Frontal cortex (tissue), 4 donors: ENCODE measurements at places on chromosomes 16 and 17. TPM values are rescaled to one million over a fixed set of nuclear protein-coding genes. Genes with fewer than 3 reads are reported as not detected.

- DNase-seq = no peak
These were observed 5.8 kb downstream of the RNF40 start for GRCh38 chr16:30767767-30768465.

- no peak for DNase-seq
These were observed 38.4 kb downstream of the TNFRSF13B start for GRCh38 chr17:16933317-16934132.

Gene PPP1R27
- total RNA-seq = not detected

- DNase-seq = no peak
These were observed 955 bp downstream of the ACLY start for GRCh38 chr17:41917679-41918313.

- DNase-seq = no peak
These were observed 12.7 kb downstream of the SCGB1C2 start for GRCh38 chr17:149897-150584.

Gene PIRT
- total RNA-seq = under 0.01 TPM

Gene FBXW10B
- 0.82 TPM for total RNA-seq

- peak; percentile 88 for DNase-seq
These were observed 13.9 kb downstream of the KDM8 start for GRCh38 chr16:27217256-27217655.

DNA sequence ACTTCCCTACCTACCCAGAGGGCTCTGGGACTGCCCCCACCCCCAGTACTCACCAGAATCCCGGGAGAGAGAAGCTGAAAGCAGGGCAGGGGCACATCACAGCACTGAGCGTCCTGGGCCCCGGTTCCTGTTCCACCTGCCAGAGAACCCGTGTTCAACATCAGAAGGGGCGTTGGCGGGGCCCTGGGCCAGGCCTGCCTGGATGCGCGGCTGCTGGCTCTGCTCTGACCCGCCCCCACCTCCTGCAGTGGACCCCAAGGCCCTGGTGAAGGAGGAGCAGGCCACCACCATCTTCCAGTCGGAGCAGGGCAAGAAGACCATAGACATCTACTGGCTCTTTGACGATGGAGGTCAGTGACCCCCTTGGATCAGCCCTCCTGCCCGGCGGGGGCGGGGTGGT lies 27.7 kb downstream of the SLC12A3 start:
- DNase-seq = no peak

Gene LITAFD
- total RNA-seq = not detected

Gene OTOP3
- not detected for total RNA-seq

Gene BOLA2
- 51.8 TPM for total RNA-seq

GRCh38 chr16:56732832-56733231 lies 2.9 kb downstream of the NUP93 start:
- no peak for DNase-seq

Gene GEMIN4
- 7.7 TPM for total RNA-seq

GRCh38 chr17:49910094-49910857 lies 58.7 kb upstream of the DLX4 start:
- DNase-seq = no peak

- DNase-seq = no peak
These were observed 6.8 kb downstream of the ACD start for GRCh38 chr16:67653128-67653788.

DNA sequence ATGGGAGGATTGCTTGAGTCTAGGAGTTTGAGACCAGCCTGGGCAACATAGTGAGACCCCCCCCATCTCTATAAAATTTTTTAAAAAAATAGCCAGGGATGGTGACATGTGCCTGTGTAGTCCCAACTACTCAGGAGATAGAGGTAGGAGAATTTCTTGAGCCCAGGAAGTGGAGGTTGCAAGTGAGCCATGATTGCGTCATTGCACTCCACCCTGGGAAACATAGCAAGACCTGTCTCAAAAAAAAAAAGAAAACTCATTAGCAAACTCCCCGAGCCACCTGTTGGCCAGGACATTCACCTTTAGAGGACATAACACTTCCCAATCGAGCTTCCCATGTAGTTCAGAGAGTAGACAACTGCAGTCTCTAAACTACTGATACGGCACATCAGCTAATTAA lies 274.2 kb downstream of the ABCC12 start:
- no peak for DNase-seq

- DNase-seq = no peak
These were observed 86.9 kb downstream of the FOXL1 start for GRCh38 chr16:86665319-86665675.

DNA sequence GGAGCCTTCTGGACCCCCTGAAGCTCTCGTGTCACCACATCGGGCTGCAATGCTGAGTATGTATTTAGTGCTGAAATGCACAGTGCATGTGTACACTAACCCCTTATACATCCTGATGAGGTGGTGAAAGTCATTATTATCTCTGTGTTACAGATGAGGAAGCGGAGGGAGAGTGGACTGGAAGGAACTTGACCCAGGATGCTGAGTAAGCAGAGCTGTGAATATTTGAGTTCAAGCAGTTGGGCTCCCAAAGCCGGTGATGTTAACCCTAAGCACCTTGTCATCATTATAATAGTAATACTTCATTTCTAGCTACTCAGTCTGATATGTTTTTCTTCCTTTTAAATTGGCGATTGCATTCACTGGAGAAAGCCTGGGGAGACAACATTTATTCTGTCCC lies 25.9 kb upstream of the NKD1 start:
- DNase-seq = no peak
